Fibroblast of lung (primary cell): ENCODE measurements at places on chromosomes 16 and 17. TPM values are rescaled to one million over a fixed set of nuclear protein-coding genes. Genes with fewer than 3 reads are reported as not detected.

The HEATR9 gene
- total RNA-seq, result not detected in 2 replicates

The DPEP3 gene
- total RNA-seq, result not detected in 2 replicates

The HAS3 gene
- 0.26 and 0.33 TPM in 2 replicates for total RNA-seq

The PLCG2 gene
- 0.66 and 0.77 TPM in 2 replicates for total RNA-seq

The TUBG1 gene
- 12.8 and 16.7 TPM in 2 replicates for total RNA-seq

The C16orf92 gene
- total RNA-seq, result not detected in 2 replicates

The PGP gene
- total RNA-seq, result 5.6 and 9.6 TPM in 2 replicates

DNA sequence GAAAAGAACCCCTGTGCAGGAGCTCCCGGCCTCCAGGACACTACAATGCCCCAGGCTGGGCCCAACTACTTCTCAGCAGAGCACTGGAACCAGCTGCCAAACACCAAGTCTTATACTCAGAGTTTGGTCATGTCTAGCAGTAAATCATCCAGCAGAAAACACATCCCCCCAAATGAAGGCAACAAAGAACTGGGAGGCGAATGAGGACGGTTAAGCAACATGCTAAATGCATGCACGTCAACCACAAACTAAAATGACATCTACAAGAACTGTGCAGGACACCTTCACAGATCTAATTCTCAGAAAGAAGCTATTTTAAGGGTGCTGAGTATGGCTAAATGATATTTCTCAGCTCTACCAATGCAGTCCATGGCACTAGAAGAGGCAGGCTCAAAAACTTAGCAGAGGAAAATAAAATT, 7.6 kb upstream of the IRX5 start:
- H3K4me1 ChIP-seq, result no peaks in the 10 kb centered on the region
- H3K36me3 ChIP-seq, result no peaks in the 10 kb centered on the region
- H3K4me3 ChIP-seq, result no peak overlapping the region
- H3K27me3 ChIP-seq, result peaks cover 5% of the 10 kb centered on the region
- no peak overlapping the region for H3K27ac ChIP-seq

- no peak overlapping the region for H3K27ac ChIP-seq
- H3K36me3 ChIP-seq, result peaks cover 2% of the 10 kb centered on the region
- no peak for DNase-seq
- H3K4me1 ChIP-seq, result peaks cover 11% of the 10 kb centered on the region
Observed at GRCh38 chr17:28900986-28901726, 1.7 kb downstream of the DHRS13 start.

GRCh38 chr17:55601874-55602364, 90.7 kb upstream of the SMIM36 start:
- peak; percentile 76 for DNase-seq
- H3K4me3 ChIP-seq, result no peak overlapping the region
- H3K36me3 ChIP-seq, result no peaks in the 10 kb centered on the region
- no peaks in the 10 kb centered on the region for H3K27me3 ChIP-seq
- H3K27ac ChIP-seq, result no peak overlapping the region

DNA sequence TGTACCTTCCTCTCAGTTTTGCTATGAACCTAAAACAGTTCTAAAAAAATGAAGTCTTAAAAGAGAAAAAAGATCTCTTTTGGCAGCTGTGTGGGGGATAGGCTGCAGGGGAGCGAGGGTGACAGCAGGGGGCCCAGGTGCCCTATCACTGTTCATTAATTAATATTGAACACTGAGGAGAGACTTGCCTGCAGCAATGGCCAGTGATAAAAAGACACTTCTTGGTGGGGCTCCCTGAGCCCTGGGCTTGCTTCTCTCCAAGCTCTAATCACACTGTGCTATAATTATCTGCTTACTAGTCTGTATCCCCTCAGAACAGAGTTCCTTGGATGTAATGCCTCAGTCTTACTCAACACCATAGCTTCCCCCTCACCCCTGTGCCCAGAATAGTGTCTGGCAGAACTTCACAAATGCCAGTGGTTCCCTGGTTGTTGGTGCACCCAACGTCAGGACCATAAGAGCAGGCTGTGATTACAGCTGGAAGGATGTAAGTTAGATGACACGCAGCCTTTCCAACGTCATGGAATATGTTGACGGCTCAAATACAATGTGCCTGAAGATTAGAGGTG, 52.0 kb upstream of the IRX6 start:
- no peak for DNase-seq
- no peaks in the 10 kb centered on the region for H3K27me3 ChIP-seq
- no peak overlapping the region for H3K27ac ChIP-seq
- no peak overlapping the region for H3K4me3 ChIP-seq
- no peaks in the 10 kb centered on the region for H3K4me1 ChIP-seq

DNA sequence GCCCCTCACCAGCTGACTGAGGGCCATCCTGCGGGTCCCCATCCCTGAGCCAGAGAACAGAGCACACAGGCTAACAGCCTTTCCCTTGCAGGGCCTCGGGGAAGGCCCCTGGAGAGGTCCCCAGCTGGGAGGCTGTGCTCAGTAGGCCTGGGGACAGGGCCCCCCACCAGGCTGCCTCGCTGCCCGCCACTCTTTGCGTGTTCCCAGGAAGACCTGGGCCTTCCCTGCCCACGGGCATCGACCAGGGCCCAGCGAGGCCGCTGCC, 785 bp downstream of the HID1 start:
- peaks cover 27% of the 10 kb centered on the region for H3K27me3 ChIP-seq
- no peak overlapping the region for H3K4me3 ChIP-seq
- no peaks in the 10 kb centered on the region for H3K4me1 ChIP-seq

GRCh38 chr16:81843243-81843582, 64.1 kb downstream of the PLCG2 start:
- H3K4me1 ChIP-seq, result no peaks in the 10 kb centered on the region
- no peak overlapping the region for H3K27ac ChIP-seq
- peak; percentile 41 for DNase-seq
- H3K36me3 ChIP-seq, result no peaks in the 10 kb centered on the region
- H3K4me3 ChIP-seq, result no peak overlapping the region

DNA sequence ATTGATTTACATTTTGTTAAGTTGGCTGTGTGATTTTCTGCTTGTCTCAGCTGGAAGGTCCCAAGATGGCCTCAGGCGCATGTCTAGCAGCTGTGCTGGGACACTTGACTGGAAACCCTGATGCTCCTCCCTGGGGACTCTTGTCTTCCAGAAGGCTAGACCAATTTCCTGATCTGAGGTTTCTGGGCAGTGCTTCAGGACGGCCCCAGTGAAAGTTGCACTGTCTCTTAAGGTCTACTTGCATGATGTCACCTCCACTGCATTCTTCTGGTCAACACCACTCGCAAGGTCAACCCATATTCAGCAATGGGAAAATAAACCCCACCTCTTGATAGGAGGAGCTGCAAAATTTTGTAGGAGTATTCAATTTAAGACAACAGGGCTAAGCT, 116.0 kb downstream of the SALL1 start:
- H3K27me3 ChIP-seq, result no peaks in the 10 kb centered on the region
- H3K4me1 ChIP-seq, result no peaks in the 10 kb centered on the region
- DNase-seq, result peak; percentile 9

- no peaks in the 10 kb centered on the region for H3K4me1 ChIP-seq
- peaks cover 32% of the 10 kb centered on the region for H3K36me3 ChIP-seq
- no peak overlapping the region for H3K4me3 ChIP-seq
- no peak overlapping the region for H3K27ac ChIP-seq
- H3K27me3 ChIP-seq, result no peaks in the 10 kb centered on the region
Observed at GRCh38 chr16:89531821-89532526, 23.8 kb downstream of the SPG7 start.

GRCh38 chr17:1978396-1978949, 46.7 kb downstream of the RTN4RL1 start:
- no peaks in the 10 kb centered on the region for H3K4me1 ChIP-seq
- H3K4me3 ChIP-seq, result no peak overlapping the region
- no peak for DNase-seq
- H3K27ac ChIP-seq, result no peak overlapping the region
- H3K36me3 ChIP-seq, result no peaks in the 10 kb centered on the region
- H3K27me3 ChIP-seq, result peaks cover 23% of the 10 kb centered on the region

GRCh38 chr16:50721549-50722404, 20.1 kb upstream of the CYLD start:
- no peaks in the 10 kb centered on the region for H3K4me1 ChIP-seq
- H3K27ac ChIP-seq, result no peak overlapping the region
- H3K4me3 ChIP-seq, result no peak overlapping the region
- H3K36me3 ChIP-seq, result no peaks in the 10 kb centered on the region
- no peaks in the 10 kb centered on the region for H3K27me3 ChIP-seq

- H3K4me3 ChIP-seq, result no peak overlapping the region
- no peak for DNase-seq
- H3K27me3 ChIP-seq, result no peaks in the 10 kb centered on the region
- H3K36me3 ChIP-seq, result no peaks in the 10 kb centered on the region
- H3K4me1 ChIP-seq, result no peaks in the 10 kb centered on the region
Observed at GRCh38 chr17:36151891-36152638, 24.4 kb downstream of the TBC1D3B start.

- no peak for DNase-seq
- peak overlapping the region; percentile 50 for H3K4me3 ChIP-seq
- no peak overlapping the region for H3K27ac ChIP-seq
- H3K27me3 ChIP-seq, result peaks cover 3% of the 10 kb centered on the region
- H3K4me1 ChIP-seq, result peaks cover 3% of the 10 kb centered on the region
Observed at GRCh38 chr16:67000384-67001351, 12.3 kb downstream of the CES4A start.

- H3K27me3 ChIP-seq, result no peaks in the 10 kb centered on the region
- peak within 1 kb of the TSS; percentile 96 for H3K4me3 ChIP-seq
- peak; percentile 95 for DNase-seq
- peak within 1 kb of the TSS; percentile 97 for H3K27ac ChIP-seq
- H3K36me3 ChIP-seq, result peaks cover 14% of the 10 kb centered on the region
Observed at GRCh38 chr17:7241783-7242716, at the start of gene GABARAP. Gene GABARAP, minus strand, starts transcription at chr17:7242449. Its CDS starts 119 bp downstream, at chr17:7242330.

DNA sequence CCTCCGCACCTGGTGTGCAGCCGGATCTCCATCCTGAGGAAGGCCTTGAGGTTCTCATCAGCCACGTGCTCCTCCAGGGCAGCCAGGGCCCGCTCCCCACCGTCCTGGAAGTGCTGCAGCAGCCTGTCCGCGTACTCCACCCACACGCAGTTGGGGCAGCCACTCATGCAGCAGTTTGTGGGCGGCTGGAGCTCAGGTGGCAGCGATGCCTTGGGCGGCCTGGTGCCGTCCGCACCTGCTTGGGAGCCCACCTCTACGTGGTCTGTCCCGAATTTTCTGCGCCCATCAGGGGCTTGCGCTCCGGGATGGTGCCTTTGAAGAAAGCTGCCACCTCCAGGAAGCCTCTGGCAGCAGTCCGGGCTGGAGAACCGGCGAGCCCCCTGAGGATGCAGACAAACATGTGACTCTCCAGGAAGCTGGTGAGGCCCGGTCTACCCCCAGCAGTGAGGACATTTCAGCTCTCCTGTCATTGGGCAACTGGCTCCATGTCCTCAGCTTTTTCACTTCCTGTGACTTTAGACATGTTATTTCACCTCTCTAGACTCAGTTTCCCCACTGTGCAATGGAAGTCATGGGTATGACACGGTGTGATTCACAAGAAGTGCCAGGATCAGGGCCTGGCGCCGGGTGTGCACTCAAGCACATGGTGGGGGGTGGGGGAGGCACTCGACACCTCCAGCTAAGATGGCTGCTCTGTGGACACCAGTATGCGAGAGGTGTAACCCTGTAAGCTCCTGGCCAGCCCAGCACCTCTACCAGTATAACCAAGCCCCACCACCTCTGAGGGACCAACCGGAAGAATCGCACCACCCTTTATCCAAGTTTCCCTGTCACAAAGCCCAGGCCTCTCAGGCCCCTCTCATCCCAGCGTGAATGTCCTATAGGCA, 957 bp downstream of the OXLD1 start:
- H3K27ac ChIP-seq, result peak overlapping the region; percentile 90
- peaks cover 9% of the 10 kb centered on the region for H3K4me1 ChIP-seq
- H3K27me3 ChIP-seq, result no peaks in the 10 kb centered on the region
- peak; percentile 21 for DNase-seq

GRCh38 chr16:17205279-17206211, 265.2 kb downstream of the XYLT1 start:
- H3K4me3 ChIP-seq, result no peak overlapping the region
- H3K4me1 ChIP-seq, result no peaks in the 10 kb centered on the region
- peak; percentile 57 for DNase-seq
- H3K27ac ChIP-seq, result no peak overlapping the region
- no peaks in the 10 kb centered on the region for H3K36me3 ChIP-seq
- no peaks in the 10 kb centered on the region for H3K27me3 ChIP-seq

GRCh38 chr17:75983501-75984181, 4.6 kb downstream of the TEN1 start:
- peaks cover 5% of the 10 kb centered on the region for H3K4me1 ChIP-seq

DNA sequence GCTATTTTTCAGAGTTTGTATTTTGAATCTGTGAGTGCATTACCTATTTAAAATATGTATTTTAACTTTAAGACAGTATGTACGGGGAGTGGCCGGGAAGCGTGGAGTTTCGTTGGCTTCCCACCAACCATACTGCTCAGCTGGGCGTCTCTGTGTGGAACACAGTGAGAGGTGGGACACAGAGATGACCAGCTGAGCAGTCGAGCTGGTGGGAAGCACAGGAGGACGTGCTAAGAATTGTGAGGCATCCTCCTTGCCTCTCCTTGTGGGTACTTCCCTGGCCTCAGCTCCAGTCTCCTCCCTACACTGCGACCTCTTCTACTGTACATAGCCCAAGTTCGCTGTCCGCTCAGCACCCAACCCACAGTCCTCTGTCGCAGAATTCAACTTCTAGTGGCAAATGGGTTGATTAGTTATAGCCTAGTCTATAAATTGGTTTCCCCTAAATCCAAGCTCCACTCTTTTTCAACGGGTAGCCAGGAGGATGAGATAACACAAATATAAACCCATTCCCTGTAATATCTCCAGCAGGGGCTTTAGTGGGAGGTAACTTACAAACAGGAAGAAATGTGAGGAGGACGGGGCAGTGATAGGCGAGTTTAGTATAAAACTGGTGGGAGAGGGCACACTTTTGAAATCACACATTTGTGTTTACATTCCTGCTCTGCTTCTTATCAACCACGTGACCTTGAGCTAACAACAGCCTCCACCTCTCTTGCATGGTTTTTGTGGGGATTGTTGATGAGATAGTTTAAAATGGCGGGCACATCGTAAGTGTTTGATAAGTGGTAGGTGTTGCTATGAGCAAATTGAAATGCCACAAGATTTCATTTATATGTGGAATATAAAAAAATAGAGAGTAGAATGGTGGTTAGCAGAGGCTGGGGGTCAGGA, 211.9 kb upstream of the HS3ST3A1 start:
- H3K4me1 ChIP-seq, result no peaks in the 10 kb centered on the region
- no peak overlapping the region for H3K27ac ChIP-seq
- H3K36me3 ChIP-seq, result no peaks in the 10 kb centered on the region
- H3K27me3 ChIP-seq, result no peaks in the 10 kb centered on the region

GRCh38 chr17:11140043-11140442, 101.0 kb upstream of the SHISA6 start:
- no peak overlapping the region for H3K27ac ChIP-seq
- no peaks in the 10 kb centered on the region for H3K36me3 ChIP-seq
- H3K27me3 ChIP-seq, result no peaks in the 10 kb centered on the region
- DNase-seq, result no peak

GRCh38 chr16:21023509-21024202, 123.1 kb downstream of the LYRM1 start:
- no peaks in the 10 kb centered on the region for H3K27me3 ChIP-seq
- H3K36me3 ChIP-seq, result no peaks in the 10 kb centered on the region
- no peak overlapping the region for H3K27ac ChIP-seq
